ENCODE measurements at places on chromosomes 2 and 18. TPM values are rescaled to one million over a fixed set of nuclear protein-coding genes. Genes with fewer than 3 reads are reported as not detected.
A peak's percentile ranks its signal among the peaks of the same experiment; 100 is the strongest.

GRCh38 chr18:11532758-11533512 is 76.5 kb upstream of the SLC35G4 start:
- no peak for DNase-seq

DNA sequence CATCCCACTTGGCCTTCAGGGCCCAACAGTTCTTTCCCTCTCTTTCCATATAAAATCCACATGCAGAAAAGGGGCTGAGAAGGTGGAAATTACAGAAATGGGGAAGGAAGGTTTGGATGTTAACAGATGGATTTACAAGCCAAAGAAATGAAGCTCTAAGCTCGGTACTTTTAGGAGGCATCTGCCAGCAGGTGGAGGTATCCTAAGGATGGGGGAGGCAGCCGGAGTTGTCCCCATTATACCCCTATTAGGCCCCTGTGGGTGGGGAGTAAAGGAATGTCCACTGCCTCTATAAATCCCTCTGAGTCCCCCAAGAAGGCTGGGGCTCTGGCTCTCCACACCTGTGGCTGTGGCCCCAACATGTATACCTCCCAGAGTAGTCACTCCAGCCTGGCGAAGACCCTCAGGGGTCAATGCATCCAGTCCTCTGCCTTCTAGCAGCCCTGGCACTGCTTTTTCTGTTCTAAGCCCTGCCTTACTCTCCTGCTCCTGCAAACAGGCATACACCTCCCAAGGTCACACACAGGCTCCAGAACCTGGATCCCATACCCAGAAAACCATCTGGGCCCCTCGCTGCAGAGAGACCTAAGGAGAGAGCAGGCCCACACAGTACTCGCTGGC is 1.2 kb downstream of the FBXO41 start:
- no peak for DNase-seq

GRCh38 chr2:161166538-161167409 is 6.5 kb downstream of the TANK start:
- no peak for DNase-seq

- DNase-seq, result peak; percentile 20
Observed at GRCh38 chr2:120856421-120856862, 120.8 kb downstream of the GLI2 start.

DNA sequence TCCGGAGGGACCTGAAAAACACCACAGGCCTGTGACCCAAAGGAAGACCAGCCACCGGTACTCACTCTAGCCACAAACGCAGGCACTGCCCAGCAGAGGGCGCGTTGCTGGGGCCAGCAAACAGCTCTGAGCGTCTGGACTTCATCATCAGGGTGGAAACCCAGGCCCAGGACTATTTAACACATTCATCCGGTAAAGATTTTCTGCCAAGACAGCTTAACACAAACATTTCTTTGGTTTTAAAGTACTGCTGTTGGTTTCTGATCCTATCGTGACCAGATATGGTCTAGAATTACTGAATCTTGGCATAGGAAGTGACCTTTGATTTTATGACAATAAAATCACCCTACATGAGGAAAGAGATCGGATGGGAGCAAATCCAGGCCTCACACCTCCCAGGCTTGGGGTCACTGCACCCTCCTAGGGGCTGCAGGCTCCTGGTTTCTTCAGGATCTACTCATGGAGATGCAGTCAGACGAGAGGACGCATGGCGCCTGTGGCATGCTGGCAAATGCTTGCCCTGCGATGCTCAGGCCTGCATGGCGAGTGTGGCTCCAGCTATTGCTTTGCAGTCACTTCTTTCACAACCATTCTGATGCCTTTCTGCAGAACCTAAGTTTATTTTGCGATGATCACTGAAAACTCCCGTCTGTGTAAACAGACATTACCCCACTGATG is 130.4 kb downstream of the COL4A4 start:
- no peak for DNase-seq

- DNase-seq, result no peak
Observed at GRCh38 chr2:211946960-211947359, 591.6 kb downstream of the ERBB4 start.

Gene EVX2
- polyA plus RNA-seq, result not detected

DNA sequence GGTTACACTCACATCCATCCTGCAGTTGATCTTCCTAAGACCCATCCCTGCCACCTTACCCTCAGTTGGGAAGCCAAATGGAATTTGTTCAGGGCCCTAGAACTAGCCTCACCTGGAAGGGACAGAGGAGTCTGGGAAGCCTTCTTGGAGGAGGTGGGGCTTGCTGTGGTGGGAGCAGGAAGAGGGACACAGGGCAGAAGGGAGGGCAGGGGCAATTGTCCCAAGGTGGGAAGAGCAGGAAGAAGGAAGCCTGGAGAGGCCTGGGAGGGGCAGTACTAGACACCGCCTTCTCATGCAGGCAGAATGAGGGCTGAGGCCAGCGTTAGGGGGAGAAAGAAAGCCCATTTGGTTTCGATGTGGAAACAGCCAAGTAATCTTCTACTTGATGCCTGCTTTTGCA is 34.1 kb upstream of the ASPRV1 start:
- DNase-seq, result no peak

DNA sequence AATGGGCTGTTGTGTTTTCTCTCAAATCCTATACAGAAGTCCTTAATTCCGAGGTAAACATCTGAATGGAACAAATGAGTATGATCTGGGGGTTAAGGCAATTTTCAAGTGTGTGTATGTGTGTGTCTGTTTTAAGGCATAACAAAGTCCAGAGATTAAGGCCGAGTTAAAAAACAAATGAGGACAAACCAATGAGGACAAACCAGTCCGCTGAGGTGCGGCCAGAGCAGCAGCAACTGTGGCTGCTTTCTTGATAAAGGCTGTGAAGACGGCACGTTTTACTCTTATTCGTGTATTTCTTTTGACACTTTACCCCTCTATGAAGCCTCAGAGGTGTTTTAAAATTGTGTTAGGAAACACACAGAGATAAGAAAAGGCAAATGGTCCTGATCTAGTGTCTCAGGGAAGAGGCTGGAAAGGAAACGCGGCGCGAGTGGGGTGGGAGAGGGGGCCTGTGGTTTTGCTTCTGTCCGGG is 495 bp upstream of the GULP1 start:
- DNase-seq, result no peak

- peak; percentile 42 for DNase-seq
Observed at GRCh38 chr2:104412384-104412783, 441.5 kb upstream of the POU3F3 start.

Gene ANKRD29
- 69.8 TPM for polyA plus RNA-seq

DNA sequence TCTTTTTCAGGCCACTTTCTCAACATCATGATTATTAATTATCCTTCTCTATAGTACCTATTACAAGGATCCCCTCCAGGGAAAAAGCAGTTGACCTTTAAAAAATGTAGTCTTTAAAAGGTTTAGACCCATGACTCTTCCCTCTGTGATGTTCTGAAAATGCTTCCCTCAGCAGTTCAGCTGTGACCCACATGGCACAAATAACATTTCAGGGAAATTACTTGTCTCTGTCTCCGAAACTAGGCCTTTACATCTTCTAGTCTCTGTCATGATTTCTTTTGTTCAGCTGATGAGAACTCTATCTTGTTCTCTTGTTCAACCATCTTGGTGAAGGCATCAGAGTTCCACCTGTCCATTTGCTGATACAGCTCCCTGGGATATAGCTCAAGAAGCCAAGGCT is 28.3 kb downstream of the LGALSL start:
- DNase-seq, result no peak

Gene SH3BP4
- 27.0 TPM for polyA plus RNA-seq

GRCh38 chr2:155294358-155294757 is 595.9 kb downstream of the KCNJ3 start:
- no peak for DNase-seq

Data from left lung (tissue), 14 donors.